ENCODE measurements at places on chromosomes 13 and 19.

- DNase-seq = no peak
Measured at GRCh38 chr13:43401361-43401760, 378.0 kb downstream of the DNAJC15 start.

DNA sequence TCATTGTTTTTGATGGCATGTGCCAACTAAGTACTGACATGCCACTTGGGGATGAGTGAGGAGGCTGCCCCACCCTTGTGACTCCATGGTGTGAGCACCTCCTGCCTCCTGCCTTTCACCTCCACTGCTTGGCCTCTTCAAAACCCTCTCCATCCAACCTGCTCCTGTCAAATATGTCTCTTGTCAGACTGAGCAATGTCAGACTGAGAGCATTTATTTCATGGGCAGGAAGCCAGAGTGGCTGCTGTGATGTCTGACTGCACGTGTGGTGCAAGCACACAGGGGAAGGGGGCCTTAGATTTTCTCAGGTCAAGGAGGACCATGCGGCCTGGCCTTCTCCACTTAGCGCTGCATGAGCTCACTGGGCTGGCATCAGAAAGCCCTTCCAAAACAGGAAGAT, 68.3 kb downstream of the STARD13 start:
- no peak for DNase-seq

DNA sequence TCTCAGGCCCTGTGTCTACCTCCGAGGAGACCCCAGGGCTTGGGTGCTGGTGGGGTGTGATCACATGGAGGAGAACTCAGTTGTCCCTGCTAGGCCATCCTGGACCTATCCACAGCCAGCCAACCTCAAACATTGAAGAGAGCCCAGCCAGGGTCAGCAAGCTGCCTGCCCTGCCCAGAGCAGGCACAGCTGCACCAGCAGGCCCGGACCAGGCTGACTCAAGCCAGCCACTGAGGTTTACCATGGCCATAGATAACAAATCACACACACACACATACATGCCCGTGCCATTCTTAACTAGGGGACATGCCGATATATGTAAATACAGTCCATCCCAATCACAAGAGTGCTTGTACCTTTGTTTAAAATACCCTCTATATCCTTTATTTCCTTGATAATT, 8.1 kb downstream of the ARHGEF7 start:
- no peak for DNase-seq

GRCh38 chr13:50122455-50122854, 107.2 kb downstream of the KCNRG start:
- no peak for DNase-seq

DNA sequence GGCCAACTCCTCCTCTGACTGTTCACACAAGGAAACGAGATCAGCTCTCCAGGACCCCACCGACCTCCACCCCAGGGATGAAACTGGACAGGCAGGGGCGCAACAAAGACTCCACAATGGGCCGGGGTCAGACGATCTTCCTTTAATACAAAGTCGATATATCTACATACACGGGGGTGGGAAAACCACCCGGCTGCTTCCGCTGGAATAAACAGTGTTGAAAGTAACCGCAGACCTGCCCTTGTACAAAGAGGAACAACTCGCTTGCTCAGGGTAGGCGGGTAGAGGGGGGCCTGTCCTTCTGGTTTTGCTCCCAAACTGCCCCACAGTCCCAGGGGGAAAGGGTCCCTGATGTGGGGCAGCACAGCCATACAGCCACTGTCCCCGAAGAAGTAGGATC, 135.2 kb downstream of the PTPRS start:
- no peak for DNase-seq

DNA sequence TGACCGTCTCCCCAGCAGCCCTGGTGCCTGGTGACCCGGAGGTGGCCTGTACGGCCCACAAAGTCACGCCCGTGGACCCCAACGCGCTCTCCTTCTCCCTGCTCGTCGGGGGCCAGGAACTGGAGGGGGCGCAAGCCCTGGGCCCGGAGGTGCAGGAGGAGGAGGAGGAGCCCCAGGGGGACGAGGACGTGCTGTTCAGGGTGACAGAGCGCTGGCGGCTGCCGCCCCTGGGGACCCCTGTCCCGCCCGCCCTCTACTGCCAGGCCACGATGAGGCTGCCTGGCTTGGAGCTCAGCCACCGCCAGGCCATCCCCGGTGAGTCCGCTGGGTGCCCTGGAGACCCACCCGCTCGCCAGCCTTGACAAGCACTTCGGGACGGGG, 2.2 kb downstream of the MADCAM1 start:
- no peak for DNase-seq

DNA sequence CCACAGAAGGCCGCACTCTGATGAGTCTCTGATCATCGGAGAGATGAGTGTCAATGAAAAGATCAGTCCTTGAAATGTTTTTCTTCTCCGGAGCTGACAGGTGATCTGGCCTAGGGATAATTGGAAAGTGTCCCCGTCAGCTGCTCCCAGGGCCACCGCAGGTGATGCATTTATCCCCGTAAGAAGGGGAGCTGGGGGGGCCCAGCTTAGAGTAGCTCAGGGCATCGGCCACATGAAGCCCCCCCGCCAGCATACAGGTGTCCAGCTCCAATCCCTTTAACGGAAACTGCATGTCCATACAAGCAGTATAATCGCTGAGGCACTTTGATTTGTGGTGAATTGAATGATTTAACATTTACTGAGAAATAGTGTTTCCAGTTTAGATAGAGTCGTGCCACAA, 27.7 kb downstream of the ATP4B start:
- no peak for DNase-seq

GRCh38 chr13:65631078-65631477, 1599.1 kb downstream of the PCDH9 start:
- no peak for DNase-seq

DNA sequence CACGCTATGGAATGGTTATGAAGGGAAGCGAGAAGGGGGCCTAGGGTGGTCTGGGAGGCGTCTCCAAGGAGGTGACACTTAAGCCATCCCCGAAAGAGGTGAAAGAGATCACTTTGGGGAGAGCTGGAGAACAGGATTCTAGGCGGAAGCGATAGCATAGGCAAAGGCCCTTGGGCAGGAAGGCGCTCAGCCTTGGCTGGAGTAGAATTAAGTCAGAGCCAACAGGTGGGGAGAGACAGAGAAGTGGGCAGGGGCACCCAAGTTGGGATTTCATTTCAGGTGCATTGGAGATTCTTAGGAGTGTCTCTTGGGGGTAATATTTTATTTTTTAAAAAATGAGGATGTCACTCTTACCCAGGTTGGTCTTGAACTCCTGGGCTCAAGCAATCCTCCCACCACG, 9.6 kb downstream of the SNRPD2 start:
- no peak for DNase-seq

DNA sequence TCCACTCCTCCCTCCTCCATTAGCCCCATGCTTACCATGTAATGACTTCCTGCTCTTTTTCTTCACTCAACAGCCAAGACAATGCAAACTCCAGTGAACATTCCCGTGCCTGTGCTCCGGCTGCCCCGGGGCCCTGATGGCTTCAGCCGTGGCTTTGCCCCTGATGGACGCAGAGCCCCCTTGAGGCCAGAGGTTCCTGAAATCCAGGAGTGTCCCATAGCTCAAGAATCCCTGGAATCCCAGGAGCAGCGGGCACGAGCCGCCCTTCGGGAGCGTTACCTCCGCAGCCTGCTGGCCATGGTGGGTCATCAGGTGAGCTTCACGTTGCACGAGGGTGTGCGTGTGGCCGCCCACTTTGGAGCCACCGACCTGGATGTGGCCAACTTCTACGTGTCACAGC, 2.9 kb upstream of the PPP1R37 start:
- no peak for DNase-seq

GRCh38 chr19:46868025-46868802, 7.4 kb downstream of the ARHGAP35 start:
- DNase-seq = no peak

DNA sequence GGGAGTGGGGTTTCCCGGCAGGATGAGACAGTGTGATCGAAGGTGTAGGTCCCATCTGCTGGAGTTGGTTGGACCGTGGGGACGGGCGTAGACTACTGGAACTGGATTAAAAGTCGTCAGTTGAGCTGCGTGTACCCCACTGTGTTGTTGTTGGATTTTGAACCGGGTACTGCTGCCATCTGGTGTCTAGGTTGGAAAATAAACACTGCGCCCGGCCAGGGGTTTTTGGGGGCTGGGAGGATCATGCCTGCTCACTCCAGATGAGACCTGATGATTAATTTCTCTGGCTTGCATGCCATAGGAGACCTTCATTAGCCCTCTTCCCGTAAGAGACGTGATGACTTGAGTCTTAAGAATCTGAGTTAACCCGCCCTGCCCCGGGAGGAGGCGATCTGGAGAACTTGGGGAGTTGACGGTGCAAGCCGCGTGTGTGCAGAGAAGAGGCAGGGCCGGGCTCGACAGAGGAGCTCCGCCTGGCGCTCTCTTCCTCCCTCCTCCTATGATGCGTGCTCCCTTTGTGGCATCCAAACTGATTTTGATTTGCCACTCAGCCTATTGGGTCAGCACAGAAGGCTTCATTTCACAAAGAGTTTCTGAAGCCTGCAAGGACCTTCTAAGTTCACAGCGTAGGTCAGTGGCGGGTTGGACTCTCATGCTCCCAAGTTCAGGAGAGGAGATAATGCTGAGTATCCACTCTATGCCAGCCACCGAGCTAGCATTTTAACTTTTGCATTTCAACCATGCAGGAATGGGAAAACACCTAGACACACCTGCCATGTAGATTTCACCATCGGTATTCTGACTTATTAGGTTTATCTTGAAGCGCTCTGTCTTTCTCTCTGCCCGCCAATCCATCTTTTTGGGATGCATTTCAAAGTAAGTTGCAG, 2.7 kb downstream of the UHRF1 start:
- DNase-seq = peak; percentile 61

GRCh38 chr19:16849168-16849567, 20.0 kb downstream of the SIN3B start:
- no peak for DNase-seq

- DNase-seq = no peak
Measured at GRCh38 chr13:22960827-22961226, 220.0 kb upstream of the SGCG start.

DNA sequence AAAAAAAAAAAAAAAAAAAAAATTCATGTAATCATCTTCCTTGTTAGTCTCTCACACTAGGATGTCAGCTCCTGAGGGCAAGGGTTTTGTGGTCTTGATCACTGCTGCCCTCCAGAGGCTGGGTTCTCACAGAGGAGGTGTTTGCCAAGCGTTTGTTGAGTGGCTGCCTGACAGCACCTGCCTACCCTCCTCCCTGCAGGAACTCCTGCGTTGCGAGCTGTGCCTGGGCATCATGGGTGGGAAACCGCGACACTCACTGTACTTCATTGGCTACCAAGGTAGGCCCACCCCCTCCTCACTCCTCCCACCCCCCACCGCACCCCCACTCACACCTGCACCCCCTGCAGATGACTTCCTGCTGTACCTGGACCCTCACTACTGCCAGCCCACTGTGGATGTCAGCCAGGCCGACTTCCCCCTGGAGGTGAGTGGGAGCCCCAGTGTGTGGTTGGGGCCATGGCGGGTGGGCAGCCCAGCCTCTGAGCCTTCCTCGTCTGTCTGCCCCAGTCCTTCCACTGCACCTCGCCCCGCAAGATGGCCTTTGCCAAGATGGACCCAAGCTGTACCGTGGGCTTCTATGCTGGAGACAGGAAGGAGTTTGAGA, 8.1 kb downstream of the ATG4D start:
- DNase-seq = no peak

DNA sequence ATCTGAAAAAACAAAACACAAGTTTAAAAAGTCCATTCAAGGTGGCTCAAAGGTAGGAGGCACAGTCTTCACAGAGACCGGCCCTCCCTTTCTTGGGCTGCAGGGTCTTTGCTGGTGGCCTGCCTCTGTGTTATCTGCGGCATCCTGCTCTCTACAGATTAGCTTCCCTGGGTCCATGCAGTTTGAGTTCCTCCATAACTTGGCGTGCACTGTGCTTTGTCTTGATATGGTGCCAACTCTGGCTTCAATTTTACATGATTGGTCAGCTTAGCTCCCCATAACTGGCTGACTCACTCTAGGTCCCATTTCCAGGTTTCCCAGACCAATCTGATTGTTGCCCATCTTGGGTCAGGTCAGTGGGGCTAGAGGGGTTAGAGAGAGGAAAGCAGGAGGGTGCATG, 41.8 kb downstream of the TPT1 start:
- DNase-seq = no peak

DNA sequence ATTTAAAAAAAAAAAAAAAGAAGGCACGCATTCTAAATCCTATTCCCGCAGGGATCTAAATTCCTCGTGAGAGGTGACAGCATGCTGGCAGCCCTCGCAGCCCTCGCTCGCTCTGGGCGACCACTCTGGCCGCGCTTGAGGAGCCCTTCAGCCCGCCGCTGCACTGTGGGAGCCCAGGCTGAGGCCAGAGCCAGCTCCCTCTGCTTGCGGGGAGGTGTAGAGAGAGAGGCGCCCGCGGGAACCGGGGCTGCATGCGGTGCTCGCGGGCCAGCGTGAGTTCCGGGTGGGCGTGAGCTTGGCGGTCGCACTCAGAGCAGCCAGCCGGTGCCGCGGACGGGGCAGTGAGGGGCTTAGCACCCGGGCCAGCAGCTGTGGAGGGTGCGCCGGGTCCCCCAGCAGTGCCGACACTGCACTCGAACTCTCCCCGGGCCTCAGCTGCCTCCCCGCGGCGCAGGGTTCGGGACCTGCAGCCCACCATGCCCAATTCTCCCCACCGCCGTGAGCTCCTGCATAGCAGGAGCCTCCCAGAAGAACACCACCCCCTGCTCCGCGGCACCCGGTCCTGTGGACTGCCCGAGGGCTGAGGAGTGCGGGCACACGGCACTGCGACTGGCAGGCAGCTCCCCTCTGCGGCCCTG, 553.9 kb downstream of the LMO7 start:
- DNase-seq = no peak

DNA sequence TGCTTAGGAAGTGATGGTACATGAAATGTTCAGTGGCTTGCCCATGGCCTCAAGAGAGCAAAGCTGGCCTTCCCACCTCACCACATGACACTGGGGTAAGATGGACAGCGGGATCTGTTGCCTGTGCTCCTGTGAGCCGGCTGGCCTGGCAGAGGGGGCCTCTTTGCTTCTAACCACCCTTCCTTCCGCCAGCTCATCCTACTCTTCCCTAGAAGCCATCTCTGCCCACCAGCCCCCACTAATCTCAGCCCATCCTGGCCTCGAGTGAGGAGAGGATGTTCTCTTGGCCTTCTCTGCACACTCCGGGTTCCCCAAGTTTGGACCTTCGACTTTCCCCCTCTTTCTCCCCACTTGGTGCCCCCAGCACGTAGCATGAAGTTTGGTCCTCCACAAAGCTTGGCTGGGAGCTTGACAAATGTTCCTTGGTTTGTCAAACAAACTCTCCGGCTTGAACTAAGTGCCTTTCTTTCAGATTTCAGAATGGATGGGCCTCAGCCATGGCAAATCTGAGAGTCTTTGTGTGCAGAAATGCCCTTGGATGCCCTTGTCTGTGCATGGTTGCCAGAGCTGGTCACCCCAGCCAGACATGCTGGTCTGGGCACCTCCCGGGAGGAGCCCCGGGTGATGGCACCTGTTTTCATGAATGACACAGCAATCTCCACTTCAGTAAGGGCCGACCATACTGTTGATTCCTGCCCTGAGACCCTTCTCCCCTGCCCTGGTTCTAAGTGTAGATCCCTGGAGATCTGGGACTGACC, 145.5 kb downstream of the URI1 start:
- DNase-seq = no peak

- DNase-seq = no peak
Measured at GRCh38 chr13:43805681-43806128, 18.9 kb upstream of the ENOX1 start.

Data from D721Med (cell line).